ENCODE measurements at places on chromosomes 7 and 10. TPM values are rescaled to one million over a fixed set of nuclear protein-coding genes. Genes with fewer than 3 reads are reported as not detected.

GRCh38 chr10:109374215-109374614 is 549.1 kb downstream of the XPNPEP1 start:
- no peak for DNase-seq

- DNase-seq, result peak; percentile 29
Measured at GRCh38 chr7:92246360-92247101, 757 bp downstream of the ANKIB1 start.

GRCh38 chr10:52965938-52966401 is 193.4 kb upstream of the MBL2 start:
- no peak for DNase-seq

GRCh38 chr10:73229567-73229966 is 17.5 kb downstream of the DNAJC9 start:
- DNase-seq, result no peak

The UTF1 gene
- polyA plus RNA-seq, result not detected

DNA sequence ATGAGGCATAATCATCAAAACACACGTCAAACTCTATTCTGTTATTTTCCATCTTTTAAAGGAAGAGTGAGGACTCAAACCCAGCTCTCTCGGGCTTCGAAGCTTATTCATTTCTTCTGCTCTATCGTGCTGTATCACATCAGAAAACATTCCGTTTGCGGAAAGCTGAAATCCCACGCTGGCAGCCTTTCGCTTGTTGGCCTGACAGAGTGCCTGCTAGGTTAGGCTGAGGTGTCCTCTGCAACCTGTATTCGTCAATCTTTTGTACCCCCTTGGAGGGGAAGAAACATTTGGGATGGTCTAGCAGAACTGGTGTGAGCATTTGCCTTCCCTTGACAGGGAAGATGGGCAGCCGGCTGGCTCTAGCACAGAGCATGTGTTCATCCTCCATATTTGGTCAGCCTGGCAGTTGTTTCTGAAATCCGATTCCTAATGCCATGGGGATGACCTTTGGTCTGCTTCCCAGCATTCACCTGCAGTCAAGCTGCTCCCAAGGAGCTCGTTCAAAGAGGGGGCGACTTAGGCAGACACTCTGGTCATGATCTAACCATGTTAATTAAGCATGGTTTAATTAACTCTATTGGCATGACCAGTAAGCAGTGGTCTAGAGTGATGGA is 55.2 kb downstream of the TACC2 start:
- no peak for DNase-seq

GRCh38 chr7:153675131-153675530 is 377.1 kb upstream of the DPP6 start:
- no peak for DNase-seq

The MRLN gene
- polyA plus RNA-seq, result not detected

DNA sequence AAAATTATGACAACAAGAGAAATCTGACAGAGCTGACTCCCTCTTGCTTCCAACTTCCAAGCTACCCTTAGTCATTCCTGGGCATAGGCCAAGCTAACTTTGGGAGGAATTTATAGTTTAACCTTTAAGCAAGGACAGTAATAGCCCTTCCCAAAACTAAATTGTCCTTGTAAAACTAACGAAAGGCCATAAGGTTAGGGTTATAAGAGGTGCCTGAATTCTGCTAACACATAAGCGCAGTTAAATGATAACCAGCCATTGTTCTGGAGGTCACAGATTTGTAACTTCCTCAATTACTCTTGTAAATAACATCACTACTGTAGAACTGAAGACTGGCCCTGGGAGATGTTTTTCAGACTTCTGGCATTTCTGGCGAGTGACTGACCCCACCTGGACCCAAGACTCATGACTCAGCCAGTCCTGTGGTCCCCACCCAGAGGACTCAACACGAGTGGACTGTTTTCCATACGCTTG is 481.2 kb downstream of the KCNMA1 start:
- DNase-seq, result no peak

- no peak for DNase-seq
Measured at GRCh38 chr10:124625831-124626238, 118.3 kb downstream of the FAM53B start.

DNA sequence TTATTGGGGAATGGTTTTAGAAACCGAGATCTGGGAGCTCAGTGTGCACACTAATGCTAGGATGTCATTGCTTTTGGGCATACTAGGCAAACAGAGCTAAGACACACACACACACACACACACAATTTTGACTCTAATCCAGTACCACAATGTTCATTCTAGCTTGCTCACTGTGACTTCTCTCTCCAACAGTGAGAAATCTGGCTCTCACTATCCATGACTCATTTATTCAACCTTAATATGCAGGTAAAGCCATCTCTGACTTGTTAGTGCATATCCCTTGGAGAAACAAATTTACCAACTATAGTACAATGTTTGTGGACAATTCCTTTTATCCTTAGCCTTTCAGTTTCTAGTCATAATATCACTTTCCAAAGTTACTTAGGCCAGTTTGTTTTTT is 5.9 kb upstream of the BMS1 start:
- no peak for DNase-seq

- DNase-seq, result no peak
Measured at GRCh38 chr7:118057404-118057803, 126.6 kb upstream of the LSM8 start.

GRCh38 chr7:2399848-2400587 is 3.4 kb upstream of the CHST12 start:
- DNase-seq, result peak; percentile 75

The ARHGEF5 gene
- 8.9 TPM for polyA plus RNA-seq

DNA sequence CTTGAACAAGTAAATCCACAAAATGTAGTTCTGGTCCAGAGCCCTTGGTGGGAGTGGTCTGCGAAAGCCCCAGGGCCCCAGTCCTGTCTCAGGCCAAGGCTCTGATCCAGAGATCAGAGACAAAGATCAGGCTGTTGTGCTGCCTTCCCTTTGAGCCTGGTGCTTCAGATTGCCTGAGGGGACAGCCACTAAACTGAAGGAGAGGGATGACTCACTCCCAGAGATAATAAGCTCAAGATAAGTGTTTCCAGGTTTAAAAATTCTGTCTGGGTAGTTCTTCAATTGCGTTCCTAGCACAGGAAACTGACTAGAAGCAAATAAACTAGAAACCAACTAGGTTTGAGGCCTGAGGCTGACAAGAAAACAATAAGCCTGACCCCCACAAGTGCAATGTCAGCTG is 190.2 kb downstream of the RAMP3 start:
- DNase-seq, result no peak

- no peak for DNase-seq
Measured at GRCh38 chr7:126529833-126530232, 722.9 kb downstream of the GRM8 start.

DNA sequence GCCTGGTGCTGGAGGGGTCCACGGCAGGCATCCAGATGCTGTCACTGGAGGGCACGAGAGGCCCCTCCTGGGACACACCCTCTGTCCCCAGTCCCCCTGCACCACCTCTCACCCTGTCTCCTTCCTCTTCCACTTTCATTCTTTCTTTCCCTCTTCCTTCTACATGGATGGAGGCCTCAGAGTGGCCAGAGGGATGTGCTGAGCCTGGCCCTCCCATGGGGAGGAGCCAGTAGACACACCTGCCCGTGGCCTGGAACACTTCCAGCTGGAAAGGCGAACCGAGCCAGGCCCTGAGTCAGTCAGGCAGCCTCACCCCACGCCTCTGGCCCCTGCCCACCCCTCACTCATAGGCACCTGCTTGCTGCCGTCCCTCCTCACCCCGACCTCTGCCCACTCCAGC is 55.9 kb upstream of the MXI1 start:
- DNase-seq, result no peak

- no peak for DNase-seq
Measured at GRCh38 chr10:112279433-112279832, 3.8 kb upstream of the TECTB start.

- DNase-seq, result no peak
Measured at GRCh38 chr10:28014651-28015050, 15.8 kb upstream of the ODAD2 start.

DNA sequence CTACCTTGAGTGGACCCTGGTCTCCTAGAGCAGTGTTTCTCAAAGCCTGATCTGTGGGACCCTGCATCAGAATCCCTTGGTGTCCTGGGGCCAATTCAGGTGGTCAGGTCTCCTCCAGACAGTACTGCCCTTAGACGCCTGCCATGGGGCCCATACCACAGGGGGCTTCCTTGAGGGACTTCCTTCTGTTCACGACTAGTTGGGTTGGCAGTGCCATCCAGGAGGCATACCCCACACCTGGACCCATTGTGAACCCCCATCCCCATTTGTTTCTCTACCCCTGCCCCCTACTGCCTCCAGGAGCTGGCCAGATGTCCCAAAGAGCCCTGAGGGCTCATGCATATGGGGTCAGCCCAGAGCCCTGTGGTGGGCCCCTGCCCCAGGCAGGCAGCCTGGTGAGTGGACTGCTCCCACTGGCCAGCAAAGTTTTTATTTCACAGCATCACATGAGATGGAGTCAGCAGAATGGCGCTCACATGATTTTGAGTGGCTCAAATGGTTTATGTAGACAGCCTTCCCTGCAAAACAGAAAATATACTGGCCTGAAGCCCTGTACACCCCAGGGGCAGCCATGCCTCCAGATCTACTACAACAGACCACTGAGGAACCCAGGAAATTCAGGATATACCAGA is 259.9 kb upstream of the ZMIZ1 start:
- DNase-seq, result no peak

The DGKI gene
- 1.6 TPM for polyA plus RNA-seq

DNA sequence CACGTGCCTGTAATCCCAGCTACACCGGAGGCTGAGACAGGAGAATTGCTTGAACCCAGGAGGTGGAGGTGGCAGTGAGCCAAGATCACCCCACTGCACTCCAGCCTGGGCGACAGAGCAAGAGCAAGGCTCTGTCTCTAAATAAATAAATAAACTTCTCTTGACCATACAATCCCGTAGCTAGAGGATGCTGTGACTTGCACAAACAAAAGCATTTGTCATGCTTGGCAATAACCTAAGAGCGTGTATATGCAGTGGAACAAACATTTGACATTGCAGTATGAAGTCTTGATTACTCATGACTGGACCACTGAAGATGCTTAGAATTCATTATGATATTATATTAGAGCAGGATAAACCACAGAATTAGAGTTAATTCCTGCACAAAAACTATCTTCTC is 1.4 kb upstream of the C7orf57 start:
- DNase-seq, result no peak

DNA sequence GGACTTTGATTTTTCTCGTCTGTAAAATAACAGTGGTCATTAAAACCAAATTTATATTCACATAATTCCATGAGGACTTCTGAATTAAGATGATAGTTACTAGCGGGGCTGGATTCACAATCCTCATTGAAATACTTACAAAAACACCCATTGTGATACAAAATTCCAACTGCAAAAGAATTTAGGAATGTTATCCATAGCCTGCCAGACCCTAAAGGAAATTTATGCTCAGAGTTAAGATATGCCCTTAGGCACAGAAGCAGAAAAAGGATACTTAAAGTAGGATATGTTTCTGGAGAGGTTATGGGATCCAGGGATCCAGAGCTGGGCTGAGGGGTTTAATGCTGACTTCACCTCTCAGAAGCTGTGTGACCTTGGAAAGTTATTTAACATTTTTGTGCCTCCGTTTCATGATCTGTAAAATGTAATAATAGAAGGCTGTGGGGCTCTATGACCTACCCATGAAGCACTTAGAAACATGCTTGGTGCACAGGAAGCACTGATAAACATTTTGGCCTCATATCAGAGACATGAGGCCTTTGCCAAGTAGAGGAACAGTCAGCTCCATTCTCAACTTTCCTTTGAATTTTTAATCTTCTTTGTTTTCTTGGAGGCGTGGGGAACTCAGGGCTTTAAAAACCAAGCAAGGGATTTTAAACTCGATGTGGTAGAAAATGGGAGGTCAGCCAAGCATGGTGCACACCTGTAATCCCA is 744.7 kb downstream of the KCNMA1 start:
- DNase-seq, result no peak

DNA sequence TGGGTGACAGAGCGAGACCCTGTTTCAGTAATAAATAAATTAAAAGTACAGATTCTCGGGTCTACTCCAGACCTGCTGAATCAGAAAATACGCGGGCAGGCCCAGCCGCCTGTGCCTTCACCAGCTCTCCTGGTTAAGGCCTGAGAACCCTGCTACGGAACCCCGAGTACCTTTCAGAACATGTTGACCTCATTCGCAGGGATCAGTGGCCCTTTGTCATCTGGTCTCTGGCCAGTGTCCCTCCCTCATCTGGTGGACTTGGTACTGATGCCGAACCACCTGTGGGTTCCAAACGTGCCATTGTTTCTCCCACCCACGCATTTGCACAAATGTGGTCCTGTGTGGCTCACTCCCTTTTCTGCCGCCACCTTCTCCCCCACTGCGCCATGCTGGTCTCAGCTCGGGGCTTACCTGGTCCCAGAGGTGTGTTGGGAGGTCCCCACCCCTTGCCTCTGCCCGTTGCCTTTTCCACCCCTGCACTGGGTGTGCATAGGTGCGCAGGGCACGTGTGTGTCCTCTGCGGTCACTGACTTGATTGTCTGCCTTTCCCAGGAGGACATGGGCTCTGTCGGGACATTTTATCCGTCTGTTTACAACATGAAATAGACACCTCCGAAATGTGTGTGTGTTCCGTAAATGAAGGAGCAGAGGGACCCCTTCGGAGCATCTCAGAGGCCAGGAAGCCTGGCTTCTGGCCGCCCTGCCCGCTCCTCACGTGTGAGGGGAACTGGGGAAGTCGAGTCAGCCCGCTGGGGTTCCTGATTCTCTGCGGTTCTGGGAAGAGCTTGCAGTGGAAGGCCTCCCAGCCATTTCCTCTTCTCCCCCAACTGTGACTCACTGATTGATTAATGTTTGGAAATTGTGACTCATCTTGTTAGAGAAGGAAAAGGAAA is 135.2 kb downstream of the CUX1 start:
- no peak for DNase-seq

The SLC26A3 gene
- polyA plus RNA-seq, result not detected

- DNase-seq, result no peak
Measured at GRCh38 chr10:56881218-56881617, 520.2 kb upstream of the ZWINT start.

DNA sequence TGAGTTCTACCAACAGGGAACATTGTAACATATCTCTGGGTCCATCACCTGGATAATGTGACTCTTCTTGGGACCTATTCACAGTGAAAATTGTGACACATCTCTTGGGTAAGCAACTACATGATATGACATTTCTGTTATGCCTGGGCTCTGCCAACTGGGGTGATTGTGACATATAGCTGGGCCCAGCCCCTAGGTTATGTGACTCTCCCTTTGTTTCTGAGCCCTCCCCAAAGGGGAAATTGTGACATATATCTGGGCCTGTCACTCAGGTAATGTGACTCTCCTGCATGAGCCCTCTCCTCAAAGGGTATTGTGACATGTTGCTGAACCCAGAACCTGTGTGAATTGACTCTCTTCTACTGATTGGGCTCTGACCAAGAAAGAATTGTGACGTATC is 22.4 kb upstream of the ZNF107 start:
- DNase-seq, result no peak

- DNase-seq, result no peak
Measured at GRCh38 chr7:16554518-16555236, 28.1 kb downstream of the LRRC72 start.

GRCh38 chr10:89677341-89677740 is 24.0 kb upstream of the KIF20B start:
- DNase-seq, result no peak

Data from left renal pelvis (tissue), 4 donors.